ENCODE measurements at places on chromosomes 5 and 9. TPM values are rescaled to one million over a fixed set of nuclear protein-coding genes. Genes with fewer than 3 reads are reported as not detected.

The ADAMTS12 gene
- total RNA-seq = 0.06 TPM

- no peak for DNase-seq
These were observed 10.2 kb upstream of the ATP6V0E1 start for GRCh38 chr5:172973127-172973916.

The SPAG8 gene
- total RNA-seq = 1.3 TPM

DNA sequence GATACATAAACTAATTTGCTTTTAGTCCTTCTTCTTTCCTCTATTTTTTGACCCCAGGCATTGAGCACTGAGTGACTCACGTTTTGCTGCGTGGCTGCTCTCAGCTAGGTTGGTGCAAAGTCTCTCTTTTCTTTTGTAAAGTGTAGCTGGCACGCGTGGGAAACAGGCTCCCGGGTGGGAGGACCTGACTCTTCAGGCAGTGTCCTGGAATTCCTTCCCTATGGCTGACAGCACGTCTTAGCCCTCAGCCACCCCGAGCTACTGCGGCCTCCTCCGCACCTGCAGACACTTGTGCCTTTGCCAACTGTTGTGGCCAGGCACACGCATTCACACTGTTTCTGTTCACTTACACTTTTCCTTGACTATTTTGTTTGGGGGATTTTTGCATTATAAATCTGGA is 877 bp upstream of the SCGB3A1 start:
- no peak for DNase-seq

GRCh38 chr5:113397046-113397445 is 37.7 kb downstream of the TSSK1B start:
- DNase-seq = no peak

DNA sequence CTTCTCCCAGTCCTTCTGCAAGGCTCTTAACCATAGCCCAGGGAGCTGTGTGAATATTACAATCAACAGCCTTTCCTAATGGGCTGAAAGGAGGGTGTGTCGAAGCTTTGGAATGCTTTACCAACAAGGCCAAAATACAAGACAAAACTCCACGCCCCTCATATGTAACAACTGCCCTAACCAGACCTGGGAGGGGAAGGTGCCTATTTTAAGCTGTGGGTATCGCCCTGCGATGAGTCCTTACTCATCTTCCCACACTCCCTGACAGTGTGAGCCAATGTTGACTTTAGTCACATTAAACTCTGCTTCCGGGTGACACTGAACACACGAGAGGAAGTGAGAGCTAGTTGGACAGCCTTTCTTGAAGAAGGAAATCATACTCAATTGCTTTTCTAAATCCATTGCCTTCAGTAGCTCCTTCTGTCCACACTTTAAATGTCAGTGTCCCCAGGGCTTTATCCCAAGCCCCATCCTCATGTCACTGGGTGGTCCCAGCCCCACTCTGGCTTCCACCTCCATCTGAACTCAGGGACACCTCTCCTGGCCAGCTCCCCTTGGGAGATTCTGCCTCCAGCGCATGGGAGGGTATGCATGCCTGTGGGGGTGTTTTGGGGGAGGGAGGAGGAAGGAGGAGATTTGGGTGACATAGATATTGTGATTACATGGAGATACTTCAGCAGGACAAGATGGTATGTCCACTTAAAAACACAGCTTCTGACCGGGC is 6.5 kb upstream of the TBC1D9B start:
- DNase-seq = no peak

GRCh38 chr9:70403618-70404025 is 10.8 kb downstream of the KLF9 start:
- DNase-seq = no peak

The IRX4 gene
- not detected for total RNA-seq

DNA sequence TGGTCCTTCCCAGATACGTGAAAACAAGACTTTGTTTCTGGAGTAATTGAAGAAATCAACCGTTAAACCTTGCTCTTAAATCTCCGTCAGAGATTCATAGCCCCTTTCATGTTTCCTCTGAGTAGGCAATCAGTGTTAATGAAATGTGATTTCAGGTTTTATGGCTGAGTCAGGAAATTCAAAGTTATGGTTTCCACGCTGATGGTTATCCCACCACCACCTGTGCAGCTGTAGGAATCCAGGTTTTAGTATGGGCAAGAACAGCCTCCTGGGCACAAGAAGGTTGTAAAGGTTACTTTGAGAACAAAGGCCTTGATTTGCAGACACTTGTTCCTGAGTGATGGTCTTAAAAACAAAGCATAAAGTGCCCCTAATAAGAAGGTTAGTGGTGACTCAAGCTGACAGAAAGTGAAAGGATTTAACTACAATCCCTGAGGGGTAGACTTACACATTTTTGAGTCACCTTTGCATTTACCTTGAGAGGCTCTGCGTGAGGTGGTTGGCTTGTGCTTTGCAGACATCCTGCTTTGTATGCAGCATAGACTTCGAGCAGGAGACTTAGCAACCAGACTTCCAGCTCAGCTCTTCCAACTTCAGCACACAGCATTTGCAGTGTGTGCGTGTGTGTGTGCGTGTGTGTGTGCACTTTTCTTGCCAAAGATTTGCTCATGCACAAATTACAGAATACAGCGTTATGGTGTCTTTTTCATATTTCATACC is 159.6 kb downstream of the TLE4 start:
- DNase-seq = no peak

DNA sequence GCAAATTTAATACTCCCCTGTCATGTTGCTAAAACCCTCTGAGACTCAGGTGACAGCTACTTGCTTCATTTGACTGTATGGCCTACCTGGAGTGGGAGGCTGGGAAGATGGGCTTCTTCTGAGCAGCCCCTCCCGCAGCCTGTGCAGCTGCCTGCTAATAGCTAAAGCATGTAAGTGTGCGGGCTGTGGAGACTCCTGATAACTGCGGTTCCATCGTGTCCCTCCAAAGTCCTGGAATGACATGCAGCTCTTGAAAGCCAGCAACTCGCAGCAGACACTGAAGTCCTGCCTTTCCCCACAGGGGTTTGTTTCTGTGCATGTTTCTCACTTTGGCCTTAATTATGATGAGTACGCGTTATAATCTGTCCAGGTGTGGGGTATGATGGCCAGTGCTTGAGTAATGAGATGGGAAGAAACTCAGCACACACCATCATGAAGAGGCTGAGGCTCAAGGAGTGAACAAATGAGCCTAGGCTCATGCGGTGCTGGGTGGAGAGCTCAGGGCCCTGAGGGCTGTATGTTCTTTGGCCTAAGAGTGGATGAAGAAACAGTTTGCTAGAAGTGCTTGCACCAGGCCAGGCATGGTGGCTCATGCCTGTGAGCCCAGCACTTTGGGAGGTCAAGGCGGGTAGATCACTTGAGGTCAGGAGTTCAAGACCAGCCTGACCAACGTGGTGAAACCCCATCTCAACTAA is 119.1 kb downstream of the DOCK2 start:
- no peak for DNase-seq

All from CD4-positive, alpha-beta T cell (primary cell).